ENCODE measurements at places on chromosomes 12 and 14.

- no peak for DNase-seq
Observed at GRCh38 chr12:59191372-59191771, 271.1 kb upstream of the LRIG3 start.

- DNase-seq, result no peak
Observed at GRCh38 chr12:79546466-79547043, 144.2 kb downstream of the PAWR start.

DNA sequence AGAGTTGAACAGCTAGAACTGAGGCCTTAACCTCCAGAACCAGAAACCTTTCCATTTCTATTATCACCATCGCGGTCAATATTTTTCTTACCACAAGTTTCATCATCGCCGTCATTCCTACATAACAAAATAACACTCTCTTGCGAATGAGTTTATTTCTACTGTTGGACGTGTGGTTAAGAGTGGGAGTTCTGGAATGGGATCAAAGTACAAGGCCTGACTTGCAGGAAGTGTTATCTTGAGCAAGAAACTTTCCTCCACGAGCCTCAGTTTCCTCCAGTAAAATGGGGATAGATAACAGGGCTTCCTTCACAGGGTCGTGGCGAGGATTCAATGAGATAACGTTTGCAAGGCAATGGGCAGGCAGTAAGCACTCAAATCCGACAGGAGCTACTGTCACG lies 652 bp downstream of the SART3 start:
- DNase-seq, result no peak

DNA sequence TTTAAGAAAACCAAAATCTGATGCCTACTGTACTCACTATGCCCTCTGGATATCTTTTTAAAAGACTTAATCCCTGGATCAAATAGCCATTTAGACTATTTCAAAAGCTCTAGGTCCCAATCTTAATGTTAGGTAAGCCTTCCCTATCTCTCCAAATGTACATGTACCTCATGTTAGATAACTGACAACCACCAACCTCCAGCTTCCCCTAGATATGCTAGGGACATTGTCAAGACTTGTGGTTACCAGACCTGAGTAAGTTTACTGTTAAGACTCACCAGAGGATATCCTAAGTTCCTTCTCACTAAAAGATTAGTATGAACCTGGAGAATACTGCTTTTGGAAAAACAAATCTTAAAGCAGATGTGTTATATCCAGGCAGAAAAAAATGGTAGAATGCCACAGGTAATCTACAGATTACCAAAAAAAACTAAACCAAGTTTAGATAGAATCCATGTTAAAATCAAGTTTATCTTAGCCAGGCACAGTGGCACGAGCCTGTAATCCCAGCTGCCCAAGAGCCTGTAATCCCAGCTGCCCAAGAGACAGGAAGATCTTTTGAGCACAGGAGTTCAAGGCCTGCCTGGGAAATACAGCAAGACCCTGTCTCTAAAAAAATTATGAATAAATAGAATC lies 9.7 kb downstream of the NAP1L1 start:
- no peak for DNase-seq

- DNase-seq, result no peak
Observed at GRCh38 chr12:78568321-78569020, 296.1 kb upstream of the SYT1 start.

DNA sequence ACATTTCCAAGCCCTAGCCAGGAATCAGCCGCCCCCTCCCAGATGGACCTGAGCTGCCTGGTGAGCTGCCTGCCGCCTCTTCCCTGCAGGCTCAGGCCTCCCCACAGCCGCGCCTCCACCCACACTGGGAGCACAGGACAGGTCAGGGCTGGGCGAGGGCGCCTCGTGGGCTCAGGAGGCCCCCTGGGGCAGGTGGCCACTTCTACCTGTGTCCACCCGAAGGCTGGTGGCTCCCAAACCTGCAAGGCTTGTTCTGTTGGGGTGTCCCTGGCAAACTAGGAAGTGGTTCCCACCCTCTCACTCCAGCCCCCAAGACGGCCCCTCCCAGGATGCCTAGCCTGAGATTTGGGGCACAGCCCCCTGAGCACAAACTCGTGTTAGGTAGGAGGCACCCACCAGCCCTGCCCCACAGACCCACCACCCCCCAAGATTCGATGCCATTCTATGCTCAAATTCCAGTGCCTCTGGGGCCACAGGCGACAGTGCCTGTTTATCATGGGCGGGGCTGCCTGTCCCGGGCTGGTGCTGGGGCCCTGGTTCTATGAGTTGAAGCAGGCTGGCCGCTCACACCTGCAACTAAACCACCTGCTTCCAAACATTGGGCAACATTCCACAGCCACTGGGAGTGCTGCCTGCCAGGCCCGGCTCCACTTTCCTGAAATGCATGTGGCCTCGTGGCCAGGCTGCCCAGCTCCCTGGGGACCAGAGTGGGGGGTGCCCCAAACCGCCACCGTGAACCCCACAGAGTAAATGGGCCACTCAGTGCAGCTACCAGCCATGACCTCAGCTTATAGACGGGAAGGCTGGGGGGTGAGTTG lies 6.8 kb downstream of the MMP17 start:
- DNase-seq, result no peak

GRCh38 chr12:115394496-115395220 lies 710.7 kb upstream of the TBX3 start:
- no peak for DNase-seq

DNA sequence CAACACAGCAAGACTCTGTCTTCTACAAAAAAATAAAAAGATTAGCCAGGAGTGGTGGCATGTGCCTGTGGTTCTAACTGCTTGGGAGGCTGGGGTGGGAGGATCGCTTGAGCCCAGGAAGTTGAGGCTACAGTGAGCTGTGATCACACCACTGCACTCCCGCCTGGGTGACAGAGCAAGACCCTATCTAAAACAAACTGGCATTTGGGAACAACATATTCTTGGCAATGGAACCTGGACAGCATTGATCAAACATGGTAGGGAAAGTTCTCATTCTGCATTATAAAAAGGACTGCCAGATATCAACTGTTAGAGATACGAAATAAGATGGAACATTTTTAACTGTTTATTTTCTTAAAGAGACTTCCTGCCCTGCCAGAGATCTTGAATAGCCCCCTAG lies 81.5 kb downstream of the PPP2R5C start:
- no peak for DNase-seq

- no peak for DNase-seq
Observed at GRCh38 chr14:25680934-25681333, 631.0 kb upstream of the STXBP6 start.

DNA sequence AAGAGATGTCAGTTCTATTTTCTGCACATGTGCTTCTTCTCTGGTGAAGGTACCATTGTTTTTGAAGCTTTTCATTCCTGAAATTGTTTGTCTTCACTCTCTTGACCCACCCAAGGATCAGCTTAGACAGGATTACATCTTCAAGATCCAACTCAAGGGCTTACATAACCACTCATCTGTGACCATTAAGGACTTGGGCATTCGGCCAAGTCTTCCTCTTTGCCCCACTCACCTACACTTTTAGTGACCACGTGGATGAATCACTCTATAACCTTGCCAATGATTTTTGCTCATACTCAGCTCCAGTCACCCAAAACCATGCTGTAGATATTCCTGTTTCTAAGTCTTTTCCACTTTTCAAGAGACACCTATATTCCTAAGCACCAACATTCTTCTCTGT lies 36.5 kb upstream of the SSTR1 start:
- DNase-seq, result peak; percentile 88

DNA sequence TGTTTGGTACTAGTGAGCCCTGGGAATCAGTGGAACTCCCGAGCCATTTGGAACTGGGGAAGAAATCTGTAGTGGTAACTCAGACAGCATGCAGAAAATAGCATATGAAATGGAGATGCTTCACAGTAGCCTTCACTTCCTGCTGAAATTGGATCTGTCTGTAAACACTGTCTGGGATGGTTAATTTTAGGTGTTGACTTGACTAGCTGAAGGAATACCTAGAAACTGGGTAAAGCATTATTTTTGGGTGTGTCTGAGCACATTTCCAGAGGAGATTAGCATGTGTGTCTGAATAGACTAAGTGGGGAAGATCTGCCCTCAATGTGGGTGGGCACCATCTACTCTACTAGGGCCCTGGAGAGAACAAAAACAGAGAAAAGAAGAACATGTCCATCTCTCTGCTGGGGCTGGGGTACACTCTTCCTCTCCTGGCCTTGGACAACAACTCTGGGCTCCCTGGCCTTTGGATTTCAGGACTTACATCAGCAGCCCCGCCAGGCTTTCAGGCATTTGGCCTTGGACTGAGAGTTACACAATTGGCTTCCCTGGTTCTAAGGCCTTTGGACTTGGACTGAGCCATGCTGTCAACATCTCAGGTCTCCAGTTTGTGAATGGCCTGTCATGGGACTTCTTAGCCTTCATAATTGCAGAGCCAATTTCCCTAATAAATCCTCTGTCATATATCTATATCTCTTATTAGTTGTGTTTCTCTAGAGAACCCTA lies 14.0 kb upstream of the CRADD start:
- no peak for DNase-seq

GRCh38 chr14:49946320-49947141 lies 53.6 kb downstream of the ARF6 start:
- DNase-seq, result peak; percentile 45

GRCh38 chr12:57833672-57834071 lies 12.9 kb downstream of the CTDSP2 start:
- no peak for DNase-seq

- no peak for DNase-seq
Observed at GRCh38 chr14:56378475-56378877, 201.1 kb upstream of the TMEM260 start.

- DNase-seq, result no peak
Observed at GRCh38 chr14:77208291-77208978, 26.8 kb downstream of the TMEM63C start.

DNA sequence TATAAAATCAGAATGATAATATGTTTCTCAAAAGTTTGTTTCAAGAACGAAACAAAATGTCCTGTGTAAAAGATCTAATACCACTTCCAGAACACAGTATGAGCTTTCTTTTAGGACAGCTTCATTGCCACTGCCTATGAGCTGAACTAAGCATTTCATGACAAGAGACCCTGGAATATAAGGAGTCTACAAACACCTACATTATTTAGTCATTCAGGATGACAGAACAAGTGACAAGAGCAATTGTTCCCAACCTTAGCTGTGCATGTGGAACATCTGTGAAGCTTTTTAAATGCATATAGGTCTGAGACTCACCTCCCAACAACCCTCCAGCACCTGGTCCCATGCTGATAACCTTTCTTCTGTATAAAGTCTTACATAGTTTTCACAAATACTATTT lies 103.1 kb upstream of the GARIN6 start:
- no peak for DNase-seq

DNA sequence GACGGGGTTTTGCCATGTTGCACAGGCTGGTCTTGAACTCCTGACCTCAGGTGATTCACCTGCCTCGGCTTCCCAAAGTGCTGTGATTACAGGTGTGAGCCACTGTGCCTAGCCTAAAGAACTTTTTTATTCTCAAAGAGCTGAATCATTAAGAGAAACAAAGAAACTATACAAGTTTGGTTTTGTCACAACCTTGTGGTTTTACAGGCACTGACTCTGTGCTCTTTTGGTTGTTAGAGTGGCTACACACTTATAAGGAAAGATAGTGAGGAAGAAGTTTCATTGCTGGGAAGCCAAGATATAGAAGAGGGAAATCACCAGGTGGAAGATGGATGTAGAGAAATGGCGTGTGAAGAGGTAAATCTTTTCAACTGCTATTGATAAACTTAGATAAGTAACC lies 10.1 kb upstream of the DNAH10 start:
- DNase-seq, result no peak

- DNase-seq, result no peak
Observed at GRCh38 chr12:39145175-39145999, 240.0 kb upstream of the CPNE8 start.

- no peak for DNase-seq
Observed at GRCh38 chr12:77999074-77999715, 168.5 kb downstream of the NAV3 start.

- no peak for DNase-seq
Observed at GRCh38 chr14:75553157-75553556, 25.3 kb upstream of the FLVCR2 start.

DNA sequence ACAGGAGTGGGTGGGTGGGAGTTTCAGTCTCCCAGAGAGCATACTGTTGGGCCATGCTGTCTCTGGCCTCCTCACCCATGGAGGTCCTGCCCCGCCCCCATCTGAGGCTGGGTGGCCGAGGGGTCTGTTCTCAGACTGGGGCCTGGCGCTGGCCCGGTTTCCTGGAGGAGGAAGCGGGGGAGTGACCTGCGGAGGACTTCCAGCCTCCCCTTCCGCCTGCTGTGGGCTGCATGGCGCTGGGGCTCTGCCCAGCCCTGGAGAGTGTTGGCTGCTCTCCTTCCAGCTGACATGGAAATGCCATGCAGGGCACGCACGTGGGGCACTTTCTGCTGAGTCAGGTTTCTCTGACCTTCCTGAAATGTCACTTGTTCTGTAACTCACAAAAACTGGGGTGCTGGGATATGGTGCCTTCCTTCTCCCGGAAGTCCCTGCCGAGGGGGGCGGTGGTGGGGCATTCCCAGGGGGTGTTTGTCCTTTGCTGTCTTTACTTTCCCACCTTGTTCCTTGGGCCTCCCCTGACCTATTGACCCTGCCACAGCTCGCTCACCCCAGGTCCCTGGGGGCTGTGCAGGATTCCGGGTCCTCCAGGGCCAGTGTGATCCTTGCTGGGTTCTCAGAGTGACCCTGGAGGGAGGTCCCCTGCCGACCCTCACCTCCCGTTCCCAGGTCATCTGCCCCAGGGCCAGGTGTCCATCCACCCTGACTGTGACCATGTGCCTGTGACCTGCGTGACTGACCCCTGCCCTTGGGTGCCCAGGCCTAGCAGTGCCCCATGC lies 23.6 kb downstream of the PACS2 start:
- DNase-seq, result no peak

- DNase-seq, result no peak
Observed at GRCh38 chr12:94089891-94090290, 58.5 kb upstream of the PLXNC1 start.

DNA sequence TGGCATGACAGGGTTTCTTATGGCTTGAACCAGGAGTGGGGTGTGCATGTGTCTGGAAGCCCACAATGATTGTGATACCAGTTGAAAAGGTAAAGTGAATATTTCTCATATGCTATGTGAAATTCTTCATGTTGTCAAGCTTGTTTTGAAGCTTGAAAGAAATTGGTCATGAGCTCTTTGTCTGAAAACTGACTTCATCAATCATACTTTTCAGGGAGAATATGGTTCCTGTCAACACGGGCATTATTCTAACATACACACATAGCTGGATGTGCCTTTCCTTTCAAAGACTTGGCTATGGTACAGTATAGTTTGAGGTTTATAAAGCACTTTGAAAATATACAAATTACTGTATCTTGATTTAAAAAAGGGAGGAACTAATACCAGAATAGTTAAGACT lies 158.8 kb downstream of the KCNH5 start:
- DNase-seq, result no peak

- no peak for DNase-seq
Observed at GRCh38 chr14:65336191-65336591, 76.3 kb upstream of the FUT8 start.

- DNase-seq, result peak; percentile 85
Observed at GRCh38 chr12:2251526-2252209, 198.9 kb downstream of the CACNA1C start.

DNA sequence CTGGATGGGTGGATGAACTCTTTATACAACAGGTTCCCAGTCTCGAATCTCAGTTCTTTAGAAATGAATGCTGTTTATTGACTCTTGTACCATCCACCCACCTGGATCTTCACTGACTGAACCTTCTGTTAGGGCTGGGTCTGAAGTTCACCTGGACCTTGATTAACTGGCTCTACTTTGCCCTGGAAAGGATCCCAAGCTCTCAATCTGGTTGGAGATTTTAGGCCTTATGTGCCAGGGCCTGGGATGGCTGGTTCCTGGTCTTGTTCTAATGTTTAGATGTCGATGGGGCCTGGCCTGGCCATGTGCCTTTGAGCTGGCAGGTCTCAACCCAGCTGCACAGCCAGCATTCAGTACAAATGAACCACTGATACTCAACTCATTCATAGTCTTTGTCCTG lies 76.5 kb upstream of the MED13L start:
- no peak for DNase-seq
